RCC 7860 (cell line): ENCODE measurements at places on chromosomes 12 and 14.

- peak; percentile 82 for DNase-seq
These were observed 22.0 kb upstream of the ULK1 start for GRCh38 chr12:131872154-131873051.

DNA sequence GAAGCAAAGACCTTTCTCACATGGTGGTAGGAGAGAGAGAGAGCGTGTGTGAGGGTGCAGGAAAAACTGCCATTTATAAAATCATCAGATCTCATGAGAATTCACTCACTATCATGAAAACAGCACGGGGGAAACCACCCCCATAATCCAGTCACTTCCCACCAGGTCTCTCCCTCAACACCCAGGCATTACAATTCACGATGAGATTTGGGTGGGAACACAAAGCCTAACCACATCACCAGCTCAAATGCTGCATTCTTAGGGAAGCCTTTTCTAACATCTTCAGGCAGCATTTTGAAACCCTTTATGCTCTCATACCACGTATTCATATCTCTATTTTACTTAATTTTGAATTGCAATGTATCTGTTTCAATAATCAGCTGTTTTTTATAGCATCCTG, 165.9 kb downstream of the TMTC3 start:
- DNase-seq, result no peak

DNA sequence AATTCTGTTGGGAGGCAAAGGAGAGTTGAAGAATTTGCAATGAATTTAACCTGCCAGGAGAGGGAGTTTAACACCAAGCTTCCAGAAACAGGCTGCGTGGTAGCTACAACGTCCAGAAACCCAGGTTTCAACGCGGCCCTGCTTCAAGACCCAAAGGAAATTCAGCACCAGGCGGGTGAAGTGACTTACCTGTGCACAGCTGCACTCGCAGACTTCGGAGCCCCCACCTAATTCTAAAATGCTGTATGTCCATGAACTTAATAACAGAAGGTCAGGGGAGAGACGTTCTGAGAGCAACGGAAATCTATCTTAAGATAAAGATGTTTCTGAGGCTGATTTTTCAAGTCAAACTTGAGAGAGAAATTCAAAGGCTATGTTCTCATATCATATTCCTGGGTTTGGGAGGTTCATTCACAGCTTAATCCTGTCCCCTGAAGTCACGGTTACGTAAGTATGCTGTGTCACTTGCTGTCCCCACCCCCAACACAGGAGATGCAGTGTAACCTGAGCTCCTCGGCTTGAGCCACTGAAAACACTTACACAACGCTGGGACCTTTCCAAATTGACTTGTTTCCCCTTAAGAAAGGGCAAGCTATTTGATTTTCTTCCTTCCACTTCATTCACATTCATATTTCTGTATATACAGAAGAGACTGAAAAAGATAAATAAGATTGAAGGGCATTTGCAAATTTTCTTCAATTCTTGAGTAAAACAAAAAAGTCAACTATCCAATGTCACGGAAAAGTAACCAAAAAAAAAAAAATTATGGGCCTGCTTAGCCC, 22.7 kb downstream of the CLIP1 start:
- peak; percentile 82 for DNase-seq

- peak; percentile 71 for DNase-seq
These were observed 9.8 kb upstream of the PNMA1 start for GRCh38 chr14:73723797-73724661.

DNA sequence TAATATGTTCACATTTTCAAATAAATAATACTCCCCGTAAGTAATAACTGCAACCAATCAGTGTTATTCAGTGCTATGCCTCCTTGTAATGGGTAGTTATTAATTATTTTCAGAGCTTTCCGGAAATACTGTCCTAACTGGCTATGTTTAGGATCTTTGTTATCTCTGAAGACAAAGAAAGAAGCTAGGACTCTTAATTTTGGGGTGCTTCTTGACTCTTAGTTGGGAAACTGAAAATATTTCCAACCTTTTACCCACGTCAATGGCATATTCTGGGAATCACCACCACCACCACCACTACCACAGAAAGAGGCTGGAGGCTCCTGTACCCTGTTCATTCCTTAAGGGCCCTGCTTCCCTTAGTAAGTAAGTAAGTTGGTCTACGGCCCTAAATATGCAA, 39.1 kb downstream of the RAD52 start:
- no peak for DNase-seq

DNA sequence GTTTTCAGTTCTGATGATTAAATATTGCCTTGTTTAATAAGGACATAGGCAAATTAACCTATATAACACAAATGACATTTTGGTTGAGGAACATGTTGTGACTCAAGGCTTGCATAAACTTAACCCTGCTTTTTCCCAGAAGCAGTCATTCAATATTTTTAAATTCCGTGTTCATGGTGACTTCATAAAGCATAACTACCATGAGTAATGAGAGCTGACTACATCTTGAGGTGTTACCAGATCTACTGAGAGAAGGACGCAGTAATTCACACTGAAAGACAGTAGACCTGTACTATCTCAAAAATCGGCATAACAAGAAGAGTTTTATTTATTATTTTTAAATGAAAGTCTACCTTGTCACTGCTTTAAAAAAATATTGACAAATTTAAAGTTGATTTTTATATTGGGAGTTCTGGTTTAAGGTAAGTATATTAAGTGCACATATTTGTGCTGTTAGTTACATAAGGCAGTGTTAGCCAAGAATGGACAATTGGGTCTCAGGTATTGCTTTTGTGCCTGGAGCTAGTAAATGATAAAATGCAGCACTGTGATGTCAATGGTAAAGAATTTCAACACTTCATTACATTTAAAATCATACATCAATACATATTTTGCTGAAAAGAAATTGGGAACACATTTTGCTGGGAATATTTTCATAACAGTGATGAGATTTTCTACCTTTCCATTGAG, 1198.5 kb downstream of the FSCB start:
- DNase-seq, result no peak

- DNase-seq, result no peak
These were observed 234.2 kb downstream of the CRADD start for GRCh38 chr12:93911396-93911795.

- DNase-seq, result no peak
These were observed 406.9 kb upstream of the SOX5 start for GRCh38 chr12:24356240-24356804.

DNA sequence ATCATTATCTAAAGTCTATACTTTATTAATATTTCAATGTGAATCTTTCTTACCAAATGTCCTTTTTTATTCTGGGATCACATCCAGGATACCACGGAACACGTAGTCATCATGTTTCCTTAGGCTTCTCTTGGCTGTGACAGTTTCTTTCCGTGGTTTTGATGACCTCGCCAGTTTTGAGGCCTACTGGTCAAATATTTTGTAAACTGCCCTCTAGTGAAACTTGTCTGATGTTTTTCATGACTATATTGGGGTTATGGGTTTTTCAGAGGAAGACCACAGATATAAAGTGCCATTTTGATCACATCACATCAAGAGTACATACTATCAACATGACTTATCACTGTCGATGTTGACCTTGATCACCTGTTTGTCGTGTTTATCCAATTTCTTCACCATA, 14.1 kb upstream of the SERPINA6 start:
- DNase-seq, result peak; percentile 45

DNA sequence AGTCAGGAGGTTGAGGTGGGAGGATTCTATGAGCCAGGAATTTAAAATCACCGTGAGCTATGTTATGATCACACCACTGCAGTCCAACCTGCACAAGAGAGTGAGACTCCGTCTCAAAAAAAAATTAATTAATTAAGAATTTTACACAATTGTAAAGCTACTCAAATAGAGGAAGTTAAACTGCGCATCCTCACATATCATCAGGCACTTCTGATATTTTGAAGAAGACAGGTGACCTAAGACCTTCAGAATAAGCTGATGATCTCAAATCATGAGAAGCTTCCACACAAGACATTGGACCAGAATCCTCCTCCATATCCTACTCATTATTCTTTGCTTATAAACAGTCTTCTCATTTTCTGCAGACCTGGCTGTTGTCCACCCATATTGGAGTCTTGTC, 800.9 kb downstream of the TMEM121 start:
- DNase-seq, result no peak

- no peak for DNase-seq
These were observed 218.6 kb downstream of the SYT1 start for GRCh38 chr12:79083181-79083580.

DNA sequence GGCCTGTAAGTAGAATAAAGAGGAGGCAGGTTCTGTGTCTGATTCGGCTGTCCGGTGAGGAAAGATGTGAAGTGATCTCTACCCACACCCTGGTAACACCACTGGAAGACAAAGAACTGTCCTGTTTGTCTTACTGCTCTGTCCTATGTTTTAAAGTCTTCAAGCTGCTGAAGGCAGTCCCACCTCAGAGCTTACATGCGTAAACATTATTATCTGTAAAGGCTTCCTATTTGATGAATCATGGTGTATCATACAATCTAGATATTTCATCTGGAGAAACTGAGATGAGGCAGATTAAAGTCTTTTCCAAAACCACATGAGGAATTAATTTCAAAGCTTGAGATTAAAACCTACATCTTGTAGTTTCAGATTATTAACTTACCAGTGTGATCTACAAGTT, 427.6 kb downstream of the ZFP36L1 start:
- peak; percentile 24 for DNase-seq

DNA sequence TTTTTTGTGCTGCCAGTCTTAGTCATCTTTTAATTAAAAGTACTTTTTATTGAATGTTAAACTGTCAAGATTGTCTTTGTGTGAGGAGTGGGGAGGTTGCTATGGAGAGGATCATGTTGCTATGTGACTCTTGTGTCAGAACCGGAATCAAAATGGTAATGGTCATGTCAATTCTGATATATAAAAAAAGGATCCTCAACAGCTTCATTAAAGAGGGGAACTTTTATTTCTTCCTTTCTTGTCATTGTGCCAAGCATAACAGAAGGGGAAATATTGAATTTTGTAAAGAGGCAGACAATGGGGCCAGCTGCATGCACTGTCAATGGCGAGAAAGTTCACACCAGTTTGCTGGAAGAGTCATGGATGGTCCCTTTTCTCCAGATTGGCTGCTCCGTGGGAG, 564.8 kb downstream of the VRK1 start:
- DNase-seq, result no peak

GRCh38 chr14:78355109-78355508, 184.9 kb downstream of the NRXN3 start:
- no peak for DNase-seq

DNA sequence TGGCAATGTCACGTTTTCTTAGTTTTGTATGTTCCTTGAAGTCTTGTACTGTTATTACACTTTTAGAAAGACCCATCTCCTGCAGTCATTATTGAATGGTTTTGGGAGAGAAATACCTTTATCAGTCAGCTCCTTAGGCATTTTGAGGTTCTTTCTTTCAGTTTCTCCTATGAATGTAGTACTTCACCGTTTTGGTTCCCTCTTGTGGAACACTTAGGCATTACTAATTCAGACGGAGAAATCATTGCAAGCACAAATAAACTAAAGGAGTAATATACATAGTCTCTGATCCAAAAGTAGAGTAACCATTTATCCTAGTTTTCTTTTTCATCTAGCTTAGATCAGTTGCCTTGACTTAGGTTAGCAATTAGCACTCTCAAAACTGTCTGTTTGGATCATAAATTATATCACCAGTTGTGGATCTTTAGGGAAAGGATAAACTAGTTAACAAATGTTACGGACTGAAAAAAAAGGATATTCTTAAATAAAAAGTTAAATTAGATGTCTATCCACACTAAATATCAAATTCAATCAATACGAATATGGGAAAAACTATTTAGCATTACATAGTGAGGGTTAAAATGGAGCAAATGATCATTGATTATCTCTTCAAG, 1538.3 kb upstream of the SEL1L start:
- no peak for DNase-seq

- DNase-seq, result no peak
These were observed 1282.2 kb upstream of the USP15 start for GRCh38 chr12:60977966-60978365.

DNA sequence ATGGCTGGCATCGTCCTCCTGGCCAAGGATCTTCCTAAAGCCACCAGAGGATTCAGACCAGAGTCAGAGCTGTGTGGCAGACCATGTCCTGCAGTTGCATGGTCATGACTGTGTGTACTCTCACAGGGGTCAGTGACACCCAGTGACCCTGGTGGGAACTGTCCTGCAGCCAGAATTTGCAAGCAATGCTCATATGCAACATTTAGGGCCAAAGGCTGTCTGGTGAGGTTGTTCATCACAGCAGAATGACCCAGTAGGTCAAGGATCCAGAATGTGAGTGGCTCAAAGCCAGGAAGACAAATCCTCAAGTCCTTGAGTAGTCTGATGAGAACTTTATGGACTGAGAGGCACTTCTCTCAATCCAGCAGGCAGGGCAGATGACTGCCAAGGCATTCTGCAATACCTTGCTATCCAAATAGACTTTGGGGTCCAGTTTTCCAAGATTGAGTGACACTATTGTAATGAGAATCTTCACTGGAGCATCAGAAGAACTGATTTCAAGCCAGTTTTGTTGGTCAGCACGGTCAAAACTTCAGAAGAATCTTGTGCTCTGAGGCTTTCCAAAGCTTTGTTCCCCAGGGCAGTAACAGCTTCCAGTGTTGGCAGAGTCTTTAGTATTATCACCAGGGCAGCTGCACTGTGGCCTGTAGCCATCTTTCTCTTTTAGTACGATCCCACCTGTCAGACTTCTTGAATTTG, 122.0 kb downstream of the PTCSC3 start:
- no peak for DNase-seq

DNA sequence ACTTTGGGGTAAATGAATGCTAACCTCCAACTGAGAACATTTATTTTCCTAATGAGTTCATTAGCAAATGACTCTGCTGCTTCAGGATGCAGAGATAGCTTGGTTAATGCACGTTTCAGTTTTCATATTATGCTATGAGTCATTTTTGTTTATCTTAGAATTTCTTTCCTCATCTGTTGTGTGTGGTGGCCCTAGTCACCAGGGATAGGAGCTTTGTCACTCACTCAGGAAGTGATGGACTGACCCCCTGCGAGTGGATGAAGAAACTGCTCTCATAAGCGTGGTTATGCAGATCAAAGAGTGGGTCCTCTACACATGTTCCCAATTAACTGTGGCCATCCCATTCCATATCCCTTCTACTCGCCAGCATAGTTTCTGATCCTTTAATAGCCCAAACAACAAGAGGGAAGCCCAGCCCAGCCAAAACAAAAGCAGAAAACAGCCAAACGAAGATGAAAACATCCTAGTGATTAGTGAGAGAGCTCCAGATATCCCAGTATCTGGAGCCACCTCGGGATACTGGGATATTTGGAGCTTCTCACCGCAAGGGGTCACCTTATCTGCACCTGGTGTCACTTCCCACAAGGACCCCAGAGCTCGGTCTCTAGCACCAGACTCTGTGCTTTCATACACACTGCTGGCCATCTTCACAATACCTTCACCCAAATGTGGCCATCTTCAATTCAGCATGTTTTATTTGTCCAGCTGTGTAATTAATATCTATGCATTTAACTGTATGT, 8.6 kb downstream of the TC2N start:
- DNase-seq, result no peak

DNA sequence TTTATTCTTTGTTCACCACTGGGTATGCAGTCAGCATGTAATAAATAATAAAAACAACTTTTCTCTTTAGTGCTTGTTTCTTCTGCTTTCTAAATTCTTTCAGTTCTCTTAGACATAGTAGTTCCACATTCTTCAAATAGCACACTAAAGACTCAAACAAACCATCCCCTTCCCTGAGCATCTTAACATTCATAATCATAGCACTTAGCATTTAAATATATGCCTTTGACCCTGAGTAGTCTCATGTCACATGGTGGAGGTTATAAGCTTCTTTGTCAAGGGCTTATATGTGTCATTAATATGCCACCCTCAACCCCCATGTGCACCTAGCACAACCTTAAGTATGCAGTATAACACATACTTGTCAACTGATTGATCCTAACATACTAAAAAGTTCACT, 212.7 kb downstream of the PHLDA1 start:
- no peak for DNase-seq
